ENCODE measurements at places on chromosomes 11 and 22.

DNA sequence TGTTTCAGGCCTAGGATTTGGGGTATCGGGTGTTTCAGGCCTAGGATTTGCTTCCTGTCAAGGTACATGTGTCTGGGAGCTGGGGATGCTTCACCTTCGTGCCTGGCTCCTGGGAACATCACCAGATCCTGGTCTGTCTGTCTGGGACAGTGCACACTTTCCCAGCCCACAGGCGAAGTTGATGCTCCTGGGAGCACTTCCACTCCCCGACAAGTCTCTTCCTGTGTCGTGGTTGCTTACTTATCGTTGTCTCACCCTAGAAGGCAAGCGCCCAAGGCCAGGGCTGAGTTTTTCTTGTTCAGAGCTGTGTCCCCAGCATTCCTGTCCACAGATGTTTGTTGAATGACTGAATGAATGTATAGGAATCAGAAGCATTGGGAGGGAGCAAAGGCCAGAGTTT, 71.5 kb downstream of the LINC01488 start:
- DNase-seq, result no peak

DNA sequence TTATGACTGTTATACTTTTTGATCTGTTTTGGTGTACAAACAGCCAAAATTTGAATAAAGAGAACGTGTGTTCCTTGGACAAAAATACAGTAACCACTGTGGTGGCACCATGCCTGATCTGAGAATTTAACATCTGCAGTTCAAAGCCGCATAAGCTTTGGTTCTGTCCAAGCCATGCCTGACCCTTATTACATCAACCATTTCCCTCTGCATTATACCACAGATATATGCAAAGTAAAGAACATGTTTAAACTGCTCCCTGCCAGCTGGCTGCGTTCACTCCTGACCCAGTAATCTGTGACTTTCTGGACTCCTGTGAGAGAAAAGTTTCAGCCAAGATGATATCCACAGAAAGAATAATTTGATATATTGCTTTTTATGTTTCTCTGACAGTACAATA, 890.5 kb upstream of the ANO3 start:
- no peak for DNase-seq

DNA sequence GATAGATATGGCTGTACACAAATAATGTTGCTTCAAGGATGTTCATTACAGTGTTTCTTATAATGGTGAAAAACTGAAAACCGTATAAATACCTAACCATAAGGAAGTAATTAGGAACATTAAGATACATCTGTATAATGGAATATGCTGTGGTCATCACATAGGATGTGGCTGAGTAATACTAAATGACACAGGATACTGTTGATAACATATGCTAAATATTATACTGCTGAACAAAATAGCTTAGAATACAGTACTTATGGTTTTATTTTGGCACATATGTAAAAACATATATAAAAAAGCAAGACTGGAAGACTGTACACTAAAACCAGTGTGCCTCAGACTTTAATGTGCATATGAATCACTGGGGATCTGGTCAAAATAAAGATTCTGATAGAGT, 43.8 kb downstream of the FBXO7 start:
- DNase-seq, result no peak

DNA sequence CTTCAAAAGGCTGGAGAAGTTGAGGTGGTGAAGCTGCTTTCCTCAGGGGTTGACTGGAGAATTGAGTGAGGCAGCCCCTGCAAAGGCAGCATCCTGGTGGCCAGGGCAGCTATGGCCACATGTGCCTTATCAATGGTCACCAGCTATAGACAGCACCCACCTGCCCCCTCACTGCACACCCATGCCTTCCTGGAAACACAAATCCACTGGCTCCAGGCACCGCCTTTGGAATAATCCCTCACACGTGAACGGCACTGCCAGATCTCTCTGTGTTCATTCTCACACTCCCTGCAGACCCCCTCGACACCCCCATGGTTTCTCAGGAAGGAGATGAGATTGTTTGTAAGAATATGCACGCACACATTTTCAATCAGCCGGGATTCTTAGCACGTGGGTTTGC, 1297.8 kb downstream of the TBC1D22A start:
- DNase-seq, result no peak

DNA sequence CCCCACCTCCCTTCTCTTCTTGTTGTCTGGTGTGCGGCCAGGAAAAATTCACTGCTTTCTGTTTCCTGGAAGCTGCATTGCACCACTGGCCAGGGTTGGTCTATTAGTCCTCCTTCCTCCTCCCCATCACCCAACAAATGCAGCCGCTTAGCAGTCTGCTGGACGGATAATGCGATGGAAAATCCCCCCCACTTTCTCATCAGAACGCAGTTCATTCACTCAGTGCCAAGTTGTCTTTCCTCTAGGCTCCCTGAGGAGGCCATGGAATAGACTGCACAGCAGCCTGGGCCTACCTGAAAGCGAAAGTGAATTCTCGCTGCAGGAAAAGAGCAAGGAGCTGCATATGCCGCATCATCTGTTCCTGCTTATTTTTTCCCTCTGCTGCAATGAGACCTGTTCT, 513.6 kb downstream of the METTL15 start:
- no peak for DNase-seq

- no peak for DNase-seq
Measured at GRCh38 chr11:26443617-26444016, 111.7 kb downstream of the ANO3 start.
